ENCODE measurements at places on chromosomes 6 and 20. TPM values are rescaled to one million over a fixed set of nuclear protein-coding genes. Genes with fewer than 3 reads are reported as not detected.

DNA sequence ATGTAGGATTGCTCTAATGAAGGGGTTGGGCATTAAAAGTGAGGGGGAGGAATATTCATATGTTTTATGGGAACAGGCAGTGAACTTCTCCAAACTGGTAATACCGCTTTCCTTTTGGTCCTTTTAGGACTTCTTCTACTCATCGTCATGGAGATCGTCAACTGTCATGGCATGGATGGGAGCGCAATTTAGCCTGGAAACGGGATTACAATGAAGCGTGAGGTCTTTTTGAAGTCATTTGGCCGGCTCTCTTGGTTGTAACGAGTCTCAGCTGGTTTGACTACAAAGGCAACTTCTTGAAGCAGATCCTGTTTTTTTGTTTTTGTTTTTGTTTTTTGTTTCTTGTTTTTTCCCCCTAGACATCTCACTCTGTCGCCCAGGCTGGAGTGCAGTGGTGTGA is 1.4 kb upstream of the HLA-E start:
- DNase-seq: no peak

GRCh38 chr6:36754582-36755434 is 57.2 kb downstream of the RAB44 start:
- DNase-seq: no peak

- DNase-seq: no peak
These were observed 202.4 kb downstream of the MOXD1 start for GRCh38 chr6:132198896-132199295.

DNA sequence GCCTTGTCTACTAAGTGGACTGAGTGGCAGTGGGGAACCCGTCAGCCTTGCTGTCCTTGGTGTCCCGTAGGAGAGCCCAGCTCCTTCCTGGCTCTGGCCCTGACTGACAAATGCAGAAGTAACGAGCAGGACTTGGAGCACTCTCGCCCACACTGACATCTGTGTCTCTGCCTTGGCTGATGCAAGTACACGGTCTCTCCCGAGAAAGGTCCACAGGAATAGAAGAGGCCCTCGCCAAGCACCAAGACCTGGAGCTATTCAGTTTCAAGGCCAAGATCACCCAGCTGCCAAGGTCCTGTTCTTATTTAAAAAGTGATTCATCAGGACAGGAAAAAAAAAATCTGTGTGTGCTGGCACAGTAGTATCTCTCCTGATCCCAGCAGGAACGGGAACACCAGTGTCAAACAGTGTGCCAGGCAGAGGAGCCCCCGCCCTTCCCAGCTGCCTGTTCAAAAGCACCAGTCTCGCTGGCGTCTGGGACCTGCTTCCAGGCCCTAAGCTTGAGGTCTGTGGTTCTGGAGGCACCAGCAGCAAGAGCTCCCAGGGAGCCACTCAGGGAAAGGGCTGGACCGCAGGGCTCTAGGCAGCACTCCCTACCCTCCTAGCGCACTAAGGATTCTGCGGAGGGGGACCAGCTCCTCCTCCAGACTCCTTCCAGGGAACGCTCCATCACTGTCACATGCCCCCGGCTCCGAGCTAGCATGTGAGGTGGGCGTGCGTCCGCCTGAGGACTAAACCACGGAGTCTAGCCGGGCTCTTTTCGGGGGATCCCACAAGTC is 376.9 kb downstream of the RNGTT start:
- peak; percentile 65 for DNase-seq

DNA sequence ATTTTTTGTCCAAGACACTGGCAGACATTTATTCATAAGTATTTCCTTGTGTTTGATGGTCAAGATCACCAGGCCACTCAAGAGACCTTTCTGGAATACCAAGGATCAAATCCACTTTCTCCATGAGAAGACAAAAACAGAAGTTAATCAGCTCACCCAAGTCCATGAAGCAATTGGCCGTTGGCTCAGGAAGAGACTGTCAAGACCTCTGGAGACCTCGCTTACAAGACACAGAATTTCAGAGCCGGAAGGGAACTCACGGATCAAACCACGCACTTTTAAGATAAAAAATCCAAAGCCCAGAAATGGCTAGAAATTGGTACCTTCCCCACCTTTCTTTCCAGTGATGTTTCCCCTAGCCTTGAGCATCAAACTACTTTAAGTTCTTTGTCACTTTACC is 3.3 kb downstream of the TRERF1 start:
- DNase-seq: no peak

DNA sequence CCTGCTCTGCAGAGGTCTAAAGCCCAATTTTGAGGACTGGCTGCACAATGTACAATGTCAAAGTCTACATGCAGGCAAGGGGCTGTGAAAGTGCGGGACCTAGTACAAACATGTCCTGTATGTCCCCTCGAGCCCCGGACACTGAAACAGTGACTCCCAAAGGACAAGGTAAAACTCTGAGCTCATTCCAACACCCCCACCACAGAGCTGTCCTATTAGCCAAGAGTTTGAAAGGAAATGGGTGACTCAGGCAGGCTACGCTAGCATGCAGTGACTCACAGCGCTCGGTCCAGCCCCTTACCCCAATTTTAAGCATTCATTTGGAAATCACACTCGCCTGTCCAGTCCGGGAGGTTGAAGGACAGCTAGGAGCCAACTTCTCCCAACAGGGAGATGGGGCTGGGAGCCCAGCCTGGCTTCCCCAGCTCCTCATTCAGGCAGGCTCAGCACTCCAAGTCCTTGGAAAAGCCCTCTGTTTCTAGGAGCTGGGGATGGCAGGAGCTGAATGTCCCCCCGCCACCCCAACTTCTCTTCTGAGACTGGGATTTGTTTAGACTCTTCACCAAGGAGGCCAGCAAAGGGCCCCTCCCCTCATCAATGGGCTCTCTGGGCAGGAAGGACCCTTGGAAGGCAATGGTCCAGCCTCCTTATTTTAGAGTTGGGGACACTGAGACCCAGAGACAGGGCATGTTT is 3.9 kb downstream of the SDC4 start:
- DNase-seq: peak; percentile 96

DNA sequence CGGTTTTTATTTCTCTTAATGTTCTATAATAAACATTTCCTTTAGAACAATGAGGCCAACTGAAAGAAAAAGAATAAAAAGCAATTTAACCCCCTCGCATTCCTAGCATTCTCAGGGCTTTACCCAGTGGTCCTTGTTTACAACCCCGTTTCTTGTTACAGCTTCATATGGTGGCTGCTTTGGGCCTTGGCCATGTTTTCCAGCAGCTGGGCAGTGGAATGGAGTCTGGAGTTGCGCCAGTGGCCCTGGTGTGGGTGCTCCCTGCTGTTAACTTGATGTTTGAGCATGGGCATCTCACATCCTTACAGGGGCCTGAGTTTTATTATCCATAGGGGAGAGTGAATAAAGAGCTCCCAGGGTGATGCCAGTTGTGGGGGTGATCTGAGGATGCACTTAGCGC is 18.8 kb downstream of the EFCAB8 start:
- no peak for DNase-seq

DNA sequence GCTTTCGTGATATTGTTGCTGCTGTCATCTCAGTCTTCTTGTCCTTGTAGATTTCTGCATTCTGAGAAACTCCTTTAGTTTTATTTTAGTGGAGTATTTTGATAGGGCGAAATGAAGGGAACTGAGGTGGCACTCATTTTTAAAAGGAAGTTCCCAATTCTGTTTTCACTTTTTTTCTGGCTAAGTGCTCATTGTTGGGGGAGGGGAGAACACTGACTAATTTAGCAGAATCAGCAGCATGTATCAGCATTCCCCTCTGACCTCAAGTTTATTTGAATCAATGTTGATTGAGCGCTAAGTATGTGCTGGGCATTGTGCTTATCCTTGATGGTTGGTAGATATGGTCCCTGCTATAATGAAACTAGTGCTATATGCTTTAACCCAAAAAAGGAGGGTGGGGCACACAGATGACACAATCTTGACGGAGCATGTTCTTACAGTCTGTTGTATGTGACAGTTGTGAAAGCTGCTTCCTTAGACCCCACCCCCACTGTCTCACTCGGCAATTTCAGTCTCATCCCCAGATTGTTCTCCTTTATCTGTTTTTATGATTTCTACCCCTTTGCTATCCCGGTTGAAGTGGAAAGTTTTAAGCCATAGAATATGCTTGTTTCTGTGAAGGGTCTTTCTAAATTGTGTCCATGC is 262.4 kb downstream of the SOX4 start:
- no peak for DNase-seq

DNA sequence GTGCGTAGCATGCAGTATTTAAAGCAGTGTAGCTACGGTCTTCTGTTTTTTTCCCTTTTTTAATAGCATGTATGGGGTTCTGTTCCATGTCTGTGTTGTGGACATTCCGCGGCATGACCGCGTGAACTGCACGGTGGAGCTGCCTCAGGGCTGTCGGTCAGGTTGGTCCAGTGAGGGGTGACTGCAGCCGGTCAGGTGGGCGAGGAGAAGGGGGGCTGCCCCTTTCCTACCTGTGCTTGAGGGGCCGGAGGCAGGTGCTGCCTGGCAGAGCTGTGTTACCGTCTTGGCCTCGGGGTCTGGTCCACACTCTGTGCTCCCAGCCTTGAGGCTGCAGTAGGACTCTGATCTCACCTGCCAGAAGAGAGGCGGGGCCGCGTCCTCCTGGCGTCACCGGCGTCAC is 24.5 kb downstream of the UCKL1 start:
- no peak for DNase-seq

DNA sequence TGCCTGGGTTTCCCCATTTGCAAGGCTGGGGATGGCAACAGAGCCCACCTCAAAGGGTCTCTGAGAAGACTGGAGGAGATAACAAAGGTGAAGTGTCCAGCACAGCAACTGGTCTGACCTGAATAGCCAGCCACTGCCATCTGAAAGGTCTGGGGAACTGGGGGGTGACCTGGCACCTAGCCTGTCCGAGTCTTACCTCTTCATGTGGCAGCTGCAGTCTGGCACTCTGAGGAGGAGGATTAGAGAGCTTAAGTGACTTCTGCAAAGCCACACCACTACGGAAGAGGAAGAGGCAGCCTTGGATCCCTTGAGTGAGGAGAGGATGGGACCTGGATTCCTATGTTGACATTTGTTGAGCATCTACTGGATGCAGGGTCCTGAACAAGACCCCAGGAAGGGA is 22.2 kb downstream of the C20orf203 start:
- DNase-seq: no peak

DNA sequence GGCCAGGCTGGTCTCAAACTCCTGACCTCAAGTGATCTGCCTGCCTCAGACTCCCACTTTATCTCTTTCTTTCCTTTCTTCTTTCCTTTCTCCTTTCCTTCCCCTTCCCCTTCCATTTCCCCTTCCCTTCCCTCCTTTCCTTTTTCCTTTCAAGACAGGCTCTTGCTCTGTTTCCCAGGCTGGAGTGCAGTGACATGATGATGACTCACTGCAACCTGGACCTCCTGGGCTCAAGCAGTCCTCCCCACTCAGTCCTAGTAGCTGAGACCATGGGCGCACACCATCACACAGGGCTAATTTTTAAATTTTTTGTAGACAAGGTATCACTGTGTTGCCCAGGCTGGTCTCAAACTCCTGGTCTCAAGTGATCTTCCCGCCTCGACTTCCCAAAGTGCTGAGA is 377.6 kb upstream of the ZFP64 start:
- no peak for DNase-seq

DNA sequence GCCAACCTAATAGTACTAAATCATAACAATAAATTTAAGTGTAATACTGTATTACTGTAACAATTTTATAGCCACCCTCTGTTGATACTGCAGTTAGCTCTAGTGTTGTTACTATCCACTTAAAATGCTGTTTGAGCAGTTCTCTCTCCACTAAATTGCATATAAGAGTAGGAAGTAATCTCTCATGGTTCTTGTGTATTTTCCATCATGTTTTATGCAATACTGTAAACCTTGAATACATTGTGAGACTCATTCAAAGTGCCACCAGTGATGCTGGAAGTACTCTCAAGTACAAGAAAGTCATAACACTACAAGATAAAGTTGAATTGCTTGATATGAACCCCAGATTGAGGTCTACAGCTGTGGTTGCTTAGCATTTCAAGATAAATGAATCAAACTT is 65.5 kb downstream of the WASF1 start:
- no peak for DNase-seq

DNA sequence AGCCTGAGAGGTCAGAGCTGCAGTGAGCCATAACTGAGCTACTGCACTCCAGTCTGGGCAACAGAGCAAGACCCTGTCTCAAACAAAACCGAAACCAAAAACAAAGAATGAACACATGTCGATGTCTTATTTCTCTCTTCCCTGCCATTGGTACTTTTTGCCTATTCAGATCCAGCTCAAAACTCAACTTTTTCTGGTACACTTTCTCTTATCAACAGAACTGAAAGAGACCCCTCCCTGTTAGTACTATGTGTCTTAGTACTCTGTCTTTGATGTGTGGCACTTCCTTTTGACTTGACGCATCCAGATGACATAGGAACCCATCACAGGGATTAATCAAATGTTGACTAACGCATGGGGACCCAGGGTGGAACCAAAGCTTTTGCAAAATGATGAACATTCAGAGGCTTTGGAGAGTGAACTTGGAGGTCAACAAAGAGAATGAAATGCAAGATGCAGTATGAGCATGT is 44.8 kb downstream of the AKAP12 start:
- no peak for DNase-seq

DNA sequence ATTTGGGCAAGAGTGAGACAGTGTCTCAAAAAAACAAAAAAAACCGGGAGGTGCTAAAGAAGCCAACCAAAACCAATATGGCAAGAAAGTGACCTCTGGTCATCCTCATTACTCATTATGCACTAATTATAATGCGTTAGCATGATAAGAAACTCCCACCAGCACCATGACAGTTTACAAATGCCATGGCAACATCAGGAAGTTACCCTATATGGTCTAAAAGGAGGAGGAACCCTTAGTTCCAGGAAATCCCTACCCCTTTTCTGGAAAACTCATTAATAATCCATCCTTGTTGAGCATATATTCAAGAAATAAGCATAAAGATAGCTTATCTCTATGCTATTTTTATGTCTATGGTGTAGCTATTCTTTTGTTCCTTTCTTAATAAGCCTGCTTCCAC is 31.7 kb downstream of the C6orf52 start:
- DNase-seq: no peak

DNA sequence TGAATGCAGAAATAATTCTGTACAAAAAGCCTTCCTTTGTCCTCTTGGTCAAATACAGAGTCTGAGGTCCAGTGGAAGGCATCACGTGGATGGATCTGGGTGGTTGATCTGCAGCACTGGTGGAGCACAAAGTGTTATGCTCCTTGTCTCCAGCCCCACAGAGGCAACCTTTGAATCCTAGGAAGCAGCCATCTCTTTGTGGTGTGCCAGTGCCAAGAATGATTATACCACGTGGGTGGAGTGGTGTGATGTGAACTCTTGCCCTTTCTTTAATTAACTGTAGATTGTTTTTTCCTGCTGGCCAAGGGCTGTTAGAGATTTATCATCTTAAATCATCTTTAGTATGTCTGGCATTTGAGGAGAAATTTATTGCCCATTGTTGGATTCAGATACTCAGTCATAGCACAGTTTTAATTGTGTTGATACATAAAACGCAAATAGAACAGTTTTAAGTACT is 31.1 kb downstream of the NCOA7 start:
- peak; percentile 44 for DNase-seq

- no peak for DNase-seq
These were observed 237.7 kb upstream of the AGPAT4 start for GRCh38 chr6:161511447-161512095.

SAPCD1 gene
- not detected for total RNA-seq

LPA gene
- not detected for total RNA-seq

EPB41L1 gene
- total RNA-seq: 151 TPM

UST gene
- 18.2 TPM for total RNA-seq

Data from adrenal gland (tissue), 19 donors.